ENCODE measurements at places on chromosomes 11 and 22.

- no peak for DNase-seq
Observed at GRCh38 chr22:33321466-33321865, 263.3 kb upstream of the SYN3 start.

GRCh38 chr11:37666960-37667359 lies 1068.9 kb upstream of the RAG2 start:
- no peak for DNase-seq

GRCh38 chr11:1228101-1228821 lies 5.4 kb downstream of the MUC5B start:
- DNase-seq, result no peak

DNA sequence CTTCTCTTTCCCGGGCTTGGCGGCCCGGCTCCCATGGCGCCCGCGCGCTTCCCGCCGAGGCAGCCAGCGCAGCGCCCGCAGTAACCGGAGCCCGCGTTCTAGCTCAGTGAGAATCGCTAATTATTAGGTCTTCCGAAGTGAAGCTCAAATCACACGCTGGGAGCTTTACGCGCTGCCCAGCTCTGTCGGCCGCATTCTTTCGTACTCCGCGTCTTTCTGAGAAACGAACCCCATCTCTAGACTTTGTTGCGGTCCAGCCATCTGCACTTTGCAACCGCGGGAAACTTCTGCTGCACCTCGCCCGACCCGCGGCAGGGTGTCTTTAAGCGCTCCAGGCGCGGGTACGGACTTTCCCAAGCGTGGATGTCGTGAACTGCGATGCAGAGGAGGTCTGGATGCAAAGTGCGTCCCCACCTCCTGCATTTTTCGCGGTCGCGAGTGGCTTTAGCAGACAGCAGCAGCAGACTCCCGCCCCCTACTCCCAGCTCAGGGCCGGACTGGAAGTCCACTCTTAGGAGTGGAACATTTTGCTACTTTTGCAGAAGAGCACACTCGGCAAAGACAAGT lies 6.0 kb upstream of the PAX6 start:
- no peak for DNase-seq

DNA sequence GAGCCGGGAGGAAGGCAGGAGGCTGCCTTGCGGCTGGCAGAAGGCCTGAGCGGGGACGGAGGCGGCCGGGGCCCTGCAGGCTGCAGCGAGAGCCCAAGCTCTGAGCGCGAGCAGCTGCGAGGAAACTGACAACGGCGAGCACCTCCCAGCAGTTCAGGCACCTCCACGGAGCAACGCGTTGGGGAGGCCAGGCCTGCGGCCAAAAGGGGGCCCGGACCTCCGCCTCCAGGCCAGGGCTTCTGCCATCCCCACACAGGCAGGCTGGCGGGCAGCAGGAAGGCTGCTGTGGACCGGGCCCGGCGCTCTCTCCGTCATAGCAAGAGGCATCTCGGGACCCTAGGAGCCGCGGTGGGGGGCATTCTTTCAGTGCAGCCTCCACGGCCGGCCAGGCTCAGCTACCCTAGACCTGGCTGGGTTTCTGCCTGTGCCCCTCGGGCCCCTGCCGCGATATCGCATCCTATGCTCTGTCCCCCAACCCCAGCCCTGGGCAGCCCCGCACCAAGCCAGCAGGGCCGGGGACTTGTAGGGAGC lies 22.9 kb upstream of the SLC22A12 start:
- DNase-seq, result no peak

- no peak for DNase-seq
Observed at GRCh38 chr11:30596832-30597231, 10.7 kb upstream of the MPPED2 start.

GRCh38 chr22:22060200-22061084 lies 77.9 kb upstream of the TOP3B start:
- DNase-seq, result peak; percentile 83

DNA sequence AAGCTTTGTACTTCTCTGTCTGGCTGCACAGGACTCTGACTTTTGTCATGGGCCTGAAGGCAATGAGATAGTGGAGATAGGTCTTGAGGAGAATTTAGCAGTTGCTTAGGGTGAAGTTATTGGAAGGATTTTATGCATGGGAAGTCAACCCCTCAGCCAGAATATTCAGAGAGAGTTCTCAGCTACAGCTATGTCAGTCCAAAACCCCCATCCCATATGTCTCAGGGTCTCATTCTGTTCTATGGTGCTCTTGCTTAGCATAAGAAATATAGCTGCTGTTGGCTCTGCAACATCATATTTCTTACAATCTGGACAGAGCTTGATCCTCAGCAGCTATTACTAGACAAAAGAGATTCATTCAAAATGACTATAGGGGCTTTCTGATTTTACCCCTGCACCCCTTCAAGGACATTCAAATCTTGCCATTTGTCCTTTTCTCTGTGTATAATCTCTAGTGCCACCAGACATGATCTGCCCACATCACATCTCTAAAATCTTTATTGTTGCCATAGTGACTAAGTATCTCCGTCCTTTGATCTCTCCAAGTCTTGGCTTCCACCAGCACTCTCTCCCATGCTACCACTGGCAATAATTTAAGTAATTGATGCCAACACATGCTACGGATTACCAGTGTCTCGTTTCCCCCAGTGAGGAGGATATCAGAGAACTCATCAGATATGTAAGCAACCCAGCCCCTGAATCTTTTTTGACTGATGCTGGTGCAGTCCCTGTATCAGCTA lies 327.1 kb upstream of the ISX start:
- DNase-seq, result no peak

DNA sequence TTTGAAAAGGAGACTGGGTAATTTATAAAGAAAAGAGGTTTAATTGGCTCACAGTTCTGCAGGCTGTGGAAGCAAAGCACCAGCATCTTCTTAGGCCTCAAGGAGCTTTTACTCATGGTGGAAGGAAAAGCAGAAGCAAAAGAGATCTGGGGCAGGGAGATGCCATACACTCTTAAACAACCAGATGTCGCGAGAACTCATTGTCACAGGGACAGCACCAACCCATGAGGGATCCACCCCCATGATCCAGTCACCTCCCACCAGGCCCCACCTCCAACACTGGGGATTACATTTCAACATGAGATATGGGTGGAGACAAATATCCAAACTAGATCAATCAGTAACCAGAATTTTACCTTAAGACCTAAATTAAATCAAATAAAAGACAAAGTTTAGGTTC lies 87.2 kb downstream of the C11orf91 start:
- DNase-seq, result no peak

- no peak for DNase-seq
Observed at GRCh38 chr11:58165504-58166106, 23.3 kb upstream of the OR9Q2 start.

DNA sequence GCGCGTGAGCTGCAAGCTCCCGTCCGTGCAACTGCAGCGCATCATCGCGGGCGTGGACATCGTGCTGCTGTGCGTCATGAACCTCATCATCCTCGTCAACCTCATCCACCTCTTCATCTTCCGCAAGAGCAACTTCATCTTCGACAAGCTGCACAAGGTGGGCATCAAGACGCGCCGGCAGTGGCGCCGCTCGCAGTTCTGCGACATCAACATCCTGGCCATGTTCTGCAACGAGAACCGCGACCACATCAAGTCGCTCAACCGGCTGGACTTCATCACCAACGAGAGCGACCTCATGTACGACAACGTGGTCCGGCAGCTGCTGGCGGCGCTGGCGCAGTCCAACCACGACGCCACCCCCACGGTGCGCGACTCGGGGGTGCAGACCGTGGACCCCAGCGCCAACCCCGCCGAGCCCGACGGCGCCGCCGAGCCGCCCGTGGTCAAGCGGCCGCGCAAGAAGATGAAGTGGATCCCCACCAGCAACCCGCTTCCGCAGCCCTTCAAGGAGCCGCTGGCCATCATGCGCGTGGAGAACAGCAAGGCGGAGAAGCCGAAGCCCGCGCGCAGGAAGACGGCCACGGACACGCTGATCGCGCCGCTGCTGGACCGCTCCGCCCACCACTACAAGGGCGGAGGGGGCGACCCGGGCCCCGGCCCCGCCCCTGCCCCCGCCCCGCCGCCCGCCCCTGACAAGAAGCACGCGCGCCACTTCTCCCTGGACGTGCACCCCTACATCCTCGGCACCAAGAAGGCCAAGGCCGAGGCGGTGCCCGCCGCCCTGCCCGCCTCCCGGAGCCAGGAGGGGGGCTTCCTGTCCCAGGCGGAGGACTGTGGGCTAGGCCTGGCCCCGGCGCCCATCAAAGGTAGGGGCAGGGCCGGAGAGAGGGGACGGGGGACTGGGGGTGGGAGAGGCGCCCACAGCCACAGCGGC lies 7.3 kb downstream of the PANX2 start:
- no peak for DNase-seq

- DNase-seq, result peak; percentile 76
Observed at GRCh38 chr22:28799606-28800307, 612 bp downstream of the XBP1 start.

DNA sequence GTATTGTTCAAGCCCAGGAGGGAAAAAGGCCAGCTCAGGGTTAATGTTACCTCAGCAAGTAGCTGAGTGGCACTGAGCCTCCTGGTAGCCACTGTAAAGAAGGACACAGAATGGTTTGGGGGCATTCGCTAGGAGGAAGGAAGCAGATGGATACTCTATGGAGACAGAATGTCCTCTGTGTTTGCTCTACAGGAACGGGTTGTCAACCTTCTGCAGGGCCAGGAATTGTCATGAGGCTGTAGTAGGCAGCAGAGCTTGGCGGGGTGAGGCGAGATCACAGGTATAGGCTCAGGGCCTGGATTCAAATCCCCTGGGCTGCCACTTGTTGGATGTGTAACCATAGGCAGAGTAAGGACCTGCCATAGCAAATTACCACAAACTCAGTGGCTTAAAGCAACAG lies 3.0 kb upstream of the LRRC75B start:
- DNase-seq, result no peak

- DNase-seq, result no peak
Observed at GRCh38 chr22:32528316-32528715, 53.7 kb downstream of the FBXO7 start.

DNA sequence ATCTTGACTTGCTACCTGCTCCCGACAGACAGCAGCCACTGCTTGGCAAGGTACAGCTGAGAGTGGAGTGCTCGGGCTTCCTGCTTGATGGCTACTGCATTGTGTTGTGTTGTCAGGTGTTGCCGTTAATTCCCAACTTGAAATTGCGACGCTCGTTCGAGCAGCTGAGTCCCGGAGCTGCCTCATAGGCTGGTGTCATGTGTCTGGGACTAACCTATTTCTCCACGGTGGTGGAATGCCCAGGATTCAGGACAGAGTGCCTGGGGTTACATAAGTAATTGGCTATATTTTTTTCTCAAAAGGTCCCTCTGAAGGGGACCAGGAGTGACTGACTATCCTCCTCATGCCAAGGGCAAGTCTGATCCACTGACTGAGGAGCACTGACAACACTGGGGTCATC lies 18.5 kb downstream of the COMMD9 start:
- DNase-seq, result no peak

Data from suppressor macrophage treated with lipopolysaccharide for 4 hours (primary cell).